ENCODE measurements at places on chromosomes 4 and X. TPM values are rescaled to one million over a fixed set of nuclear protein-coding genes. Genes with fewer than 3 reads are reported as not detected.

- DNase-seq: no peak
Observed at GRCh38 chr4:94267037-94267436, 59.4 kb downstream of the SMARCAD1 start.

DNA sequence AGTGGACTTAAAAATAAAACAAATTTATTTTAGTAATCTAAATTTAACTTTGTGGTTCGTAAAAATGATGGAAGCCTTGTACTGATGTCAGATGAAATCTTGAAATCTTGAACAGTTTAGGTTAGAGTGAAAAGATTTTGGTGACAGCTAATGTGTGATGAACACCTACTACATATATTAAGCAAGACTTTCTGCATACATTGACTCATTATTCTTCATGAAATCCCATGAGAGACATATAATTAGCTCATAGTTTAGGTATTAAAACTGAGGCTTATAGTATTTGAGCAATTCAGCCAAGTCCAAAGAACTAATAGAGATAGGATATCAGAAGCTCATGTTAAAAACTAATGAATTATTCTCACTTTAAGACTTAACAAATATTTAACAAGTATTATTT is 66.9 kb upstream of the PCDH7 start:
- no peak for DNase-seq

GRCh38 chr4:142230991-142231390 is 594.6 kb downstream of the IL15 start:
- DNase-seq: no peak

GRCh38 chr4:114519368-114519767 is 79.2 kb upstream of the UGT8 start:
- no peak for DNase-seq

DNA sequence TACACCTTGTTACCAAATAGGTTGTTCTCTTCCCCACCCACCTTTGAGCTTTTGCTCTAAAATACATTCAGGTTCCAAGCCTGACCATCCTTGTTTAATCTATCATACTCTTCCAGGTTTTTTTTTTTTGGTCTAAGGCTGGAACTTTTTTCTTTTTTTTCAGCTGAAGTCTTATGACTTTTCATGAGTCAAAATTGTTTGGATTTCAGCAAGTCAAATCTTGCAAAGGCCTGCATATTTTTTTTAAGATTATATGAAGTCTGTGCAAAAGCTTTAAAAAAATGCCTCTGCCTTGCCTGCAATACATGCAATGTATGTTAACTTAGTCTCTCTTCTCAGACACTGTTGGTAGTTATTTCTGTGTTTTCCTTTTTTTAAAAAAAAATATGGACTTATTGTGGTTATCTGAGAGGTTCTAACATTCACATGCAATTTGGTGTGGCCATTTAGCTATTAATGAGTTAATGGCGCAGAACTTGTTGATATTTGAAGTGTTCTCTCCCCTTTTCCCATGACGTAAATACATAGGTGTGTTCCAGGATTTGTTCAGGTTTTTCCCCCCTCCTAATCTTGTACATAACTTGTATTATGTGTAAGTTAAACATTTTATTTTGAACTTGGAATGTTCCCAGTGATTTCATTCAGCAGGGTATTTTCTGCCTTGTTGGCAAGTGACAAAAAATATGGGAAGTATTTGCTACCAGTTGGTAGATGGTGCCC is 58.7 kb downstream of the CCKAR start:
- no peak for DNase-seq

- DNase-seq: no peak
Observed at GRCh38 chrX:3143043-3143799, 102.0 kb downstream of the ARSF start.

DNA sequence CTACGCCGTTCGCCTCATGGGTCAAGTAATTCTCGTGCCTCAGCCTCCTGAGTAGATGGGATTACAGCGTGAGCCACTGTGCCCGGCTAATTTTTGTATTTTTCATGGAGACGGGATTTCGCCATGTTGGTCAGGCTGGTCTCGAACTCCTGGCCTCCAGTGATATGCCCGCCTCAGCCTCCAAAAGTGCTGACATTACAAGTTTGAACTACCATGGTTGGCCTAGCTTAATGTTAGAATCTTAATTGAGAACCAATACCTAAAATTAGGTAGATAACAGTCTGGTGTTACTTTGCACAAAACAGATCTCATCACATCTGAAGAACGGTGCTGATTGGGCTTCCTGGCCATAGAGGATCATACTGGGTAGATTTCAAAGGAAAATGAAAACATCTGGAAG is 184.9 kb downstream of the VEGFC start:
- no peak for DNase-seq

- DNase-seq: no peak
Observed at GRCh38 chrX:134538316-134538715, 78.4 kb downstream of the HPRT1 start.

DNA sequence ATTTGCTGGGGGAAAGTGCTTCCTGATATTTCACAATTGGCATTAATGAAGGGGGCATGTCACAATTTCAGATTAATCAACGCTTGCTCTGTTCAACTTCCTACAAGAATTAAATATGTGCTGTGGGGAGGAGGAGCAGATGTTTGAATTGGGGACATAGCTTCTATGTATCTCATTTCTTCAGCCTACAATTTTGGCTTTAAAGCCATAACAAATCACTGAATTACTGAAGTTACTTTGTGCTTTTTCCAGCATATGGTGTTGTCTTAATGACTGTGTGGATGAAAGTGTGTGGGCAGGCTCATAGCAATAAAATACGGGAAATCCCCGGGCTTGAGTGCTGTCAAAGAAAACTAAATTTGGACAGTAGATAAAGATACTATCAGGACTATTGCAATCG is 813 bp downstream of the TLR7 start:
- no peak for DNase-seq

DNA sequence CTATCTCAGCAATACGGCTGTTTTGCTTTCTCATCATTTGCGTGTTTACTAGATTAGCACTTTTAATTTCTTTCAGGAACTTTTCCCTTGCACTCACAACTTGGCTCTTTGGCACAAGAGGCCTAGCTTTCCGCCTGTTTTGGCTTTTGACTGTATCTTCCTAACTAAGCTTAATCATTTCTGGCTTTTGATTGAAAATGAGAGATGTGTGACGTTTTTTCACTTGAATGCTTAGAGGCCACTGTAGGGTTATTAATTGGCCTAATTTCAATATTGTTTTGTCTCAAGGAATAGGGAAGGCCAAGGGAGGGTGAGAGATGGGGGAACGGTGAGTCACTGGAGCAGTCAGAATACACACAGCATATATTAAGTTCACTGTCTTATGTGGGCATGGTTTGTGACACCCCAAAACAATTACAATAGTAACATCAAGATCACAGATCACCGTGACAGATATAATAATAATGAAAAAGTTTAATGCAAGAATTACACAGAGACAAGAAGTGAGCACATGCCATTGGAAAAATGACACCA is 27.3 kb downstream of the MND1 start:
- no peak for DNase-seq

GRCh38 chrX:39969099-39969818 is 128.5 kb downstream of the BCOR start:
- DNase-seq: peak; percentile 89

GRCh38 chr4:102612824-102613366 is 111.7 kb downstream of the NFKB1 start:
- no peak for DNase-seq

GRCh38 chrX:75155447-75155826 is 646 bp downstream of the ABCB7 start:
- DNase-seq: no peak

DNA sequence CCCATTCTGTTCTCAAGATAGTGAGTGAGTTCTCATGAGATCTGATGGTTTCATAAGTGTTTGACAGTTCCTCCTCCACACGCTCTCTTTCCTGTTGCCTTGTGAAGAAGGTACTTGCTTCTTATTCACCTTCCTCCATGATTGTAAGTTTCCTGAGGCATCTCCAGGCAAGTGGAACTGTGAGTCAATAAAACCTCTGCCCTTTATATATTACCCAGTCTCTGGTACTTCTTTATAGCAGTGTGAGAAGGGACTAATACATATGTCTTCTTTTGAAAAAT is 58.4 kb downstream of the CFAP299 start:
- DNase-seq: no peak

DNA sequence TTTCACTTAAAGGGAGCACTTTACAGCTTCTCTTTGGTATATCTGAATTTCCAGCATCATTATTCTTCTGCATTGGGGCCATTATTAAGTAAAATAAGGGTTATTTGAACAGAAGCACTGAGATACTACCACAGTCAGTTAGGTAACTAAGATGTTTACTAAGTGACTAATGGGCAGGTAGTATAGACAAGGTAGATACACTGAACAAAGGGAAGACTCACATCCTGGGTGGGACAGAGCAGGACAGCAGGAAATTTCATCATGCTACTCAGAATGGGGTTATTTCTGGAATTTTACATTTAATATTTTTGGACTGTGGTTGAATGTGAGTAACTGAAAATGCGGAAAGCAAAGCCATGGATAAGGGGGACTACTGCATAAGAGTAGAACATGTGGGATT is 316.0 kb downstream of the CCSER1 start:
- DNase-seq: no peak

DNA sequence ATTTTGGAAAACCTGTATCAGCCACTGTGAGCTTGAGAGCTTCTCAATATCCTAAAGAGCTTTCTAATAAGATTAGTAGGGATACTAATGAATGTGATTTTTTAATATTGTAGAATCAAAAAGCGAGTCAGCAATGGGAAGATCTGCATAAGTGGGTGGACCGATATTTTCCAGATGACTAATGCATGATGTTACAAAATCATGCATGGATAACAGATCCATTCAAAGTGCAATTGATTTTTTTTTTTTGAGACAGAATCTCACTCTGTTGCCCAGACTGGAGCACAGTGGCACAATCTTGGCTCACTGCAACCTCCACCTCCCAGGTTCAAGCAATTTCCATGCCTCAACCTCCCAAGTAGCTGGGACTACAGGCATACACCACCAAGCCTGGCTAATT is 7.3 kb upstream of the CLDN2 start:
- DNase-seq: no peak

DNA sequence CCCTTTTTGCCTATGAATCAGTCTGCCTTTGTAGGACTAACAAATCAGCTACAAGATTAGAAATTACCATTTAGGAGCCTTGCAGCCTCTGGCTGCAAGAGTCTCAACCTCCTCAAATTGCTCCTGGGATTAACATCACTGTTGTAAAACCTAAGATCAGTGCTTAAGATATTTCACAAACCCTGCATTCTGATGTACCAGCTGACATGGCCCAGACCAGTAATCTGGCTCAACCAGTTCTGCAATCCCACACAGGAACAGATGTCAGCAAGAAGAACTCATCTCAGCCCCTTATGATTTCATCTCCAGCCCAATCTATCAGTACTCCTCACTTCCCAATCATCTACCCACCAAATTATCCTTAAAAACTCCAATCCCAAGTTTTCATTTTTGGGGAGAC is 32.5 kb upstream of the AADAT start:
- DNase-seq: no peak

DNA sequence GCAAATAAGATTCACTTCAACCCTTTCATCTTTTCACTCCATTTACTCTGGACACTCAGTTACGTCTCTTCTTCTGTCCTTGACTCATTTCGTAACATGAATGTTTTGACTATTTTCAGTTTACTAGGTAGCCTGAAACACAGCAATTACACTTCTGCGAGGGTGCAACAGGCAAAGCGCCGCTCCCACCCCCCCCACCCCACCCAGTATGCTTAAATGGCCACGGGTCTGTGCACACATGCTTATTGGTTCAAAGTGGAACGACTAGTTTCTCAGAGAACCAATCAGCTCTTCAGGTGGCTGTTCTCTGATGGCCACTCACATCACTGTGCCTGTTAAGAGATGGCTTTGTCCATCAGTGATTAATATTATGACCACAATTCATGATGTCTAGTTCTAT is 3.5 kb downstream of the BEND4 start:
- DNase-seq: peak; percentile 32

DNA sequence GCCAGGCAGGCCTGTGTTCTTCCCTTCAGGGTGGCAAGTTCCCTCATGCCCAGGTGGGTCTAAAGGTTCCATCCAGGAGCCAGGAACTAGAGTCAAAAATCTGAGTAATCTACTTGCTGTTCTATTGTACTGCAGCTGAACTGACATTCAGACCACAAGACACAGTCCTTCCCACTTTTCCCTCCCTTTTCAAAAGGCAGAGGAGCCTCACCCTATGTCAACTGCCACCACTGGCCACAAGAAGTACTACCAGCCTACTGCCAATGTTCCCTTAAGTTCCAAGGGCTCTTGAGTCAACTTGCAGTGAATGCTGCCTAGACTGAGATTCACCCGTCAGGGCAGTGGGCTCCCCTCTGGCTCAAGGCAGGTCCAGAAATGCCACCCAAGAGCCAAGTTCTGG is 133.5 kb downstream of the FAM47B start:
- peak; percentile 14 for DNase-seq

GRCh38 chrX:77900688-77901087 is 1.4 kb downstream of the COX7B start:
- no peak for DNase-seq

GRCh38 chrX:49862093-49862492 is 17.2 kb upstream of the USP27X start:
- no peak for DNase-seq

Gene TMSB15C
- total RNA-seq: 3.5 TPM

Gene ERVMER34-1
- 3.4 TPM for total RNA-seq

Gene COX7B2
- total RNA-seq: not detected

Gene CITED1
- 1.4 TPM for total RNA-seq

Gene IRF2
- 14.8 TPM for total RNA-seq

Gene NMU
- 63.5 TPM for total RNA-seq

Gene SOX3
- 3.9 TPM for total RNA-seq

Gene ASB12
- total RNA-seq: 0.78 TPM

Gene FAM9A
- total RNA-seq: not detected

Gene ZAR1
- 0.66 TPM for total RNA-seq

Gene RNF4
- 79.6 TPM for total RNA-seq

Gene CT45A5
- total RNA-seq: 0.18 TPM

Gene AP1S2
- 472 TPM for total RNA-seq
